Effector CD8-positive, alpha-beta T cell (primary cell): ENCODE measurements at places on chromosomes 6 and 20.

DNA sequence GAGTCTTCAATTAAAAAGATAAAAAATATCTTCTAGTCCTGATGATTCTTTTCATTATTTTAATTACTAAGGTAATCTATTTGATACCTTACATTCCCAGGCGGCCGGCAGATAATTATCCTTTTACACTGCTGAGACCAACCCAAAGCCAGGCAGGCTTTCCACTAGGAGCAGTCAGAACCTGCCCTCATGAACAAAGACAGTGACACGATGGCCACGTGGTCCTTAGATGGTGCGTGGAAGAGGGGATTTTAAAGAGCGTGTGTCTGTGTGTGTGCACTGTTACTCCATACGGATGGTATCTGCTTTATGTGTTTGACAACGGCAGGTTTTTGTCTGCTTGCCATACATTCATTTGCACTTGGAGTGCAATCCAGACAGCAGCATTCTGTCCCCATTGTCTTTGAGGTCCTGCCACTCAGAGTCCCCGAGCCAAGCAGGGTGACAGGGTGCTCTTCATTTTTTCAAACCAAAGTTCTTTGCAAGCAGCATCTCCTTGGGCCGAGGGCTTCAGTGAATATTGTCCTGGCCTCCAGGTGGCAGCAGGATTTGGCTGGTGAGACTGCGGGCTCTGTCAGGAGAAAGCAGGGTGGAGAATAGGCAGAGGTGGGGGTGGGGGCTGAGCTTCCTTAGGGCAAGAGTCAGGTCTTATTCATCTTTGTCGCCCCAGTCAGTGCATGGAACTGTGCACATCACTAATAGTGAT, 260.5 kb downstream of the NRN1 start:
- no peak for DNase-seq

- DNase-seq, result no peak
These were observed 14.8 kb upstream of the RPL7L1 start for GRCh38 chr6:42864602-42865001.

DNA sequence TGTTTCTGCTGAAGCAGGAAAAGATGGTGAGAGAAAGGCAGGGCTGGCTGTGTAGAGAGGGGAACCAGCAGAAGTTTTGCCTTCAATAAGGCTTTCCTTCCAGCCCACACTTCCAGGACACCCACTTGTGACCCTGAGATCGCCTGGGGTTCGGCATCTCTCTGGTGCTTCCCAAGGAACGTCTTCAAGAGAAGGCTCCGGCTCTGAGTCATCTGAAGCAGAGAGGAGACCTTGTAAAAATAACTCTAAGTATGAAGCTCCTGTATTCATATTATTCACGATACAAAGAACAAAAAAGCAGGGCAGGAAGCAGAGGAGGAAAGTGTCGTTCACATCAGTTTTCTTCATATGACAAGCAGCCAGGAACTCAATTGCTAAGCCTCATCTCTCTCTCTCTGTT, 95.4 kb upstream of the MRPS10 start:
- DNase-seq, result no peak

DNA sequence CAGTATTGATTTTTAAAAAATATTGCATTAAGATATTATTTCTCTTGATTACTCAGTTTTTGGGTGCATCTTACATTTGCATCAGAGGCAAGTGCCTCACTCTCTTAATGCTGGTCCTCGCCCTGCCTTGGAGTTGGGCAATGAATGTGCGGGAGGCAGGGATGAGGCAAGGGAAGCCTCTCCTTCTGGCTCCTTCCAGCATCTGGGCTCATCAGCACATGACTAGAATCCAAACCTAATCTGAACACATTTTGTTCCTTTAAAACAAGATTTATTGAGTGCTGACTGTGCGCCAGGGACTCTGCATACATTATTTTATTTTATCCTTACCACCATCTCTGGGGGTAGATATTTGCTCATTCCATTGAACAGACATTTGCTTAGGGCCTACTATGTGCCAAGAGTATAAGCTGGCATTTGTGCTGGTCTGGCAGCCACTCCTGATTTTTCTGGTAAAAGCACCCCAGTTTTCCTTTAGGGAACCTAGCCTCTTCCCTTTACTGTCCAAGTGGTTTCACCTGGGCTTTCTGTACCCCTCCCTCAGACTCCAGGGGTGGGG, 71.9 kb upstream of the ZNFX1 start:
- no peak for DNase-seq

- no peak for DNase-seq
These were observed 903 bp downstream of the SLC4A11 start for GRCh38 chr20:3237958-3238615.

GRCh38 chr6:3135668-3136291, 17.3 kb downstream of the BPHL start:
- DNase-seq, result no peak

DNA sequence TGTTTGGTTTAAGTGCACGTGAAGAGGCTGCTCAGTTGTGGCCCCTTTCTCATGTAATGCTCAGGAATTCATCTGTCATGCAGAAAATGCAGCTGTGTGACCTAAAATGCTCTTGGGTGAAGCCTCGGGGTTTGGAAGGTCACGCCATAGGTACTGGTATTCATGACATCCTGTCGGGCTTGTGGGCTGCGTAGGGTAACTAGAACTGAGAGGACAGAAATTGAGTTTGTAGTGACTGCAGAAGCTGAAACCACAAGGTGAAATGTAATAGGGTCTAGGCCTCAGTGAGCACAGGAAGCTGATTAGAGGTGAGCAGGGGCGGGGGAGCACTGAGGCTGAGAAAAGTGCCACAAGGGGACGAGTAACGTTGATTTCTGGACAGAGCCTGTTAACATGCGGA, 128.8 kb downstream of the SOBP start:
- no peak for DNase-seq

DNA sequence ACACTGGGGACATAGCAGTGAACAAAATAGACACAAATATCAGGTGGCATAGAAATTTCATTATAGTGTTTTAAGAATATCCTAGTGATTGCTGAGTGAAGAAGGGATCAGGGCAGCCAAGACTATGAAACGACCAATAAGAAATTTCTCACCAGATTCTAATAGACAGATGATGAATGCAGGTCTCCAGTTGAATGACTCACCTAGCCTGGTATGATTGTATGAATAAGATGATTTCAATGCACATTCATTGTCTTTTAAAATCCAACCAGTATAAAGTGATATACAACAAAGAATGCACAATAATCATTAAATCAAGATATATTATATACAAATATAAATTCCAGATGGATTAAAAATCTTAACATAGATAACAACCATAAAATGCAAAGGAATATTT, 124.5 kb upstream of the TENT5A start:
- no peak for DNase-seq

- no peak for DNase-seq
These were observed 6.6 kb upstream of the ANGPT4 start for GRCh38 chr20:922781-923180.

DNA sequence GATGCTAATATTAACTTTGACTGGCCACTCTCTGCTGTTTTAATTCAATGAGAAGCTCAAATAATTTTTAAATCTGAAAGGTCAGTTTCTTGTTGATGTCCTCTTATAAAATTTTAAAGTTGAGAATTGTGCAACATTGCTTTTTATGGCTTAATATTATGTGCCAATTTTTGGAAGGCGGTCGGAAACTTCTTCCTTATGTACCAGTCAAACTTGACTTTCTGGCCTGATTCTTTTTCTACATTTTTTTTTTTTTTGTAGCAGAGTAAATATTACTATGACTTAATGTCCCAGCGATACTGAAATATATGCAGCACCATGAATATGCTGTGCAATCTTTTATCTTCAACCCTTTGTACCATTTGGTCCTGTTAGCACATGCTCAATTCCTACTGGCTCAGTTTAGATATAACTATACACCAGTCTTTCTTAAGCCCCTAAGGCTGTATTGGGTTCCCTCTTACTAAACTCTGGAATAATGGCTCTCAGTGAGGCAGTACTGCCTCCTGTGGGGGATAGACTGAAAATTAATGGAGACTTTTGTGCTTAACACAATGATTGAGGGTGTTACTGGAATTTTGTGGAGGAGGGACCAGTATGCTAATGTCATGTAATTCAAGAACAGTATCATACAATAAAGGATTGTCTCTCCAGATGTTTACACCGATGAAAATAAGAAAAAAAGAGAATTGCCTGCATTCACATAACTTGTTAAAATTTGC, 156.4 kb upstream of the SYNCRIP start:
- no peak for DNase-seq

GRCh38 chr6:133855276-133855990, 33.5 kb upstream of the TCF21 start:
- DNase-seq, result no peak

DNA sequence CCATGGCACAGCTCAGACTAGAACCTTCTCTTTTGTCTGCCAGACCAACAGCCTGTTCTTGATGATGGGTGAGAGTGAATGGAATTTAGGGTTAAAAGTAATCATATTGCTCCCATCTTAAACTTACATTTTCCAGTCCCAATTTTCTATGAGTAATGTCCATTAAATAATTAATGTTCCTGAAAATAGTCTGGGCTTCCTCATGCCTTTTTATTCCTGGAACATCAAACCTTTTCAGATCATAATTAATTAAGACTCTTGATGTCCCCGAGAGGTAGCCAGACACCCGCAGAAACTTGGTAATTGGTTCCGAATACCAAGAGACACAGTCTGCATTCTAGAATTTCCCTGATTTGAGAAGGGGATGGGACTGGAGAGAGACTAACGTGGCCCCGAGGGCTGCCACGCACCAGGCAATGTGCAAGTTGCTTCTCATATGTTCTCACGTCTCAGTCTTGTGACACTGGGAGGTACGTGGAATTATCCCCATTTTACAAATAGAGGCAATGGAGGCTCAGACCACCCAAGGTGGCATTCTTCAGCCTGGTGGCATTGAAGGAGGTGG, 78.6 kb upstream of the TOX2 start:
- DNase-seq, result no peak

GRCh38 chr6:137261761-137262160, 42.6 kb upstream of the IFNGR1 start:
- no peak for DNase-seq

DNA sequence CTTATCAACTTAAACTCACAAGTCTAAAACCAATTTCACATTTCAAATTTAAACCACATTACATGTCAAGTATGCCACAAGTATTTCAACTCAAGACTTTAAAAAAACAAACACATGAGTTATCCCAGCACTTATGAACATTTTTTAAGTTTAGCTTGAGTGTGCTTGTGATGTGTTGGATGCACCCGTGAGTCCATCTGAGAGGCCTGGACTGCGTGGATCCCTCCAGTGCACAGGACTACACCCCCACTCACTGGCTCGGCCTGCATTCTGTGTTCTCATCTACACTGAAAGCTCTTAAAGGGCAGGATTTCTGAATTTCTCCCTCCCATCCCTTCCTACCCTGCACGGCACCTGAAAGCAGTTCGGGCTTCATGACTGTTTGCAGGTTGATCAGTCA, 128.8 kb upstream of the CD93 start:
- DNase-seq, result no peak

GRCh38 chr6:26092443-26092842, 5.2 kb downstream of the HFE start:
- no peak for DNase-seq

- DNase-seq, result no peak
These were observed 2.4 kb upstream of the MDGA1 start for GRCh38 chr6:37699887-37700619.

GRCh38 chr6:86706449-86706848, 230.9 kb upstream of the HTR1E start:
- no peak for DNase-seq

GRCh38 chr20:61573415-61574305, 321.6 kb downstream of the CDH4 start:
- DNase-seq, result no peak

DNA sequence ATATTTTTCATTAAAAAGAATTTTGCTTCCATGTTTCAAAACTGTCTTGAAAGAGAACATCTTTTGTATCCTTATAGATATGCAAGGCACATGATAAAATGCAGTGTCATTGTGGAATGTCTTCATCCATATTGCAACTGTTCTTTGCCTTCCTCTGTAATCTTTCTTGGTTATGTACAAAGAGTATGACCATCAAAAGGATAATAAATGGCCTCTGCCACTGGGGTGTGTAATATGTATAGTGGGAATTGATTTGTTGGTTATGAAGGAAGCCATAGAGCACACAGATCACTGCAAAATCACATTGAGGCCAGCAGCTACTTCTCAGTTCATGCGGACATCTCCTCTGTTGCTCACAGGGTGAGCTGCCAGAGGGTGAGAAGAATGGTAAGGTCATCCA, 703.5 kb downstream of the TFAP2A start:
- DNase-seq, result no peak

DNA sequence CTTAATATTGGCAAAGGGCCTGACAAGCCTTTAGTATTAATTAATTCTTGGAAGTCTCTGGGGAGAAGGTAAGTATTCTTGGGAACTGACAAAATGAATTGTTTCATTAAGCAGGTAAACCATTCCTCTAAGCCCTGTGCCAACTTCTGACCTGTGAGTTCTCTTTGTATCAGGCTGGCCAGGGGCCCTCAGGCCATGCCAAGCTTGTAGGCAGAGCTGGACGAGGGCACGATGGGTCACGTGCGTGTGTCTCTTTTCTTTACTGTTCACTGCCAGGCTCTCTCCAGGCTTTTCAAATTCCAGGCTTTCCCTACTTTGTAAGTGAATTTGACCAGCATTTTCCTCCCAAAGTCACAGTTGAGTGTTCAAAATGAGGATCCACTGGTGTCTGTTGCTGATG, 112.4 kb downstream of the NRN1 start:
- DNase-seq, result no peak

- DNase-seq, result no peak
These were observed 62.2 kb upstream of the MAP3K4 start for GRCh38 chr6:160929361-160929760.

DNA sequence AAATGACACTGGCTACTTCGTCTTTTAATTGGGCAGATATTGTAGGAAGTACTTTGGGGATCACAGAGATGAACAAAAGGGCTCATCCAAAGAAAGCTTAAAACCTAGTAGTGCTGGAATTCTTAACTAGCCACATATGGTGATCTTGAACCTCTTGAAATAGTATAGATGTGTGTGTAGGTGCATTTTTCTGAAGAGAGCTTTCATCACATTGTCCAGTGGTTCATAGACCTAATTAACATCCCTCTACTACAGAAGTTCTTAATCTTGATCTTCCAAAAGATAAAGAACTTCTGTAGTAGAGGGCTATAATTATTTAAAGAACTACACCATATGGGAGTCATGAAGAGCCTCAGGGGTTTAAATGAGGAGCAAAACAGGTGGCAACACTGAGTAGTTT, 2.3 kb upstream of the PRIM2 start:
- no peak for DNase-seq
